ENCODE measurements at places on chromosomes 7 and 10.
A peak's percentile ranks its signal among the peaks of the same experiment; 100 is the strongest.

- no peak for DNase-seq
Measured at GRCh38 chr10:73854310-73854709, 20.0 kb downstream of the CAMK2G start.

DNA sequence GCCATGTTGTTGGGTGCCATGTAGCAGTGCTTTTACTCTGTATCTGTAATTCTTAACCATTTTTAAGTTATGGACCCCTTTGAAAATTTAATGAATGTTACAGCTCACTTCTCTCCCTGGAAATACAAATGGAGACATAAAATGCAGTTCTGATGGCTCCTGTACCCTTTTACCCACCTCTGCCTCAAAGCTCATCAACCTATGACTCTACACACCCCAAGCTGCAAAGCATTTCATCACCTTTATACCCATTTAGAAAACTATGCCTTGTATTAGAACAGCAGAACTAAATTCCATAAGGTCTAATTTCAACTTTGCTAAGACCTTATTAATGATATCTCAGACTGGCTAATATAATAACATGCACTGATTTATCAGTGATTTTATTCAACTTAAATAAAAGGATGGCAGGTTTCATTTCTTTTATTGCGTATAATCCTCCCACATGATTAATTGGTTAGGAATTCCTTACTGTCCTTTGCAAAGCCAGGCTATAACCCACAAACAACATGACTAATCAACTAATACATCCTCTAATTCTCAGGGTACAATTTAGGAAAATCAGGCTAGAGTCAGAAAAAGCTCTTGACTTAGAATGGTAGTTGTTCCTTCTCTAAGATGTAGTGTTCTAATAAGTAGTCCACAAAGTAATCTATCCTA lies 68.1 kb downstream of the CPEB3 start:
- no peak for DNase-seq

- DNase-seq = no peak
Measured at GRCh38 chr7:92963566-92963965, 127.2 kb upstream of the CDK6 start.

- DNase-seq = peak; percentile 23
Measured at GRCh38 chr10:80191589-80192270, 13.6 kb downstream of the ANXA11 start.

DNA sequence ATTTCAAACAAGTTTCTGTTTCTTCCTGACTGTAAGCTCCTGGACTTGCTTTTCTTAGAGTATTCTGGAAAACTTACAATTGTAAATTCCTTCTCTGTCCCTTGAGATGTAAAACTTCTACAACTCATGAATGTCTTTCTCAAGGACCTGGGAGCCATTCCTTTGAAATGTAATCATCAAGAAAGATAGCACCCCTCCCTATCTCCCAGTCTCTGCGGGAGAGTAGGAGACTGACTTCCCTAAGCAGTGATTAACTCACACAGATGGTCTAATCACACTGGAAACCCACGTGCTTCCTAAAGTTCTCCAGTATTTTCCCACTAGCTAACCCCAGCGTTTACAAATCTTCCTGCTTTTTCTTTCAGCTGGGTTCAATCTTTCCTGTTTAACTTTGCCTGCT lies 549.4 kb downstream of the SORCS1 start:
- no peak for DNase-seq

DNA sequence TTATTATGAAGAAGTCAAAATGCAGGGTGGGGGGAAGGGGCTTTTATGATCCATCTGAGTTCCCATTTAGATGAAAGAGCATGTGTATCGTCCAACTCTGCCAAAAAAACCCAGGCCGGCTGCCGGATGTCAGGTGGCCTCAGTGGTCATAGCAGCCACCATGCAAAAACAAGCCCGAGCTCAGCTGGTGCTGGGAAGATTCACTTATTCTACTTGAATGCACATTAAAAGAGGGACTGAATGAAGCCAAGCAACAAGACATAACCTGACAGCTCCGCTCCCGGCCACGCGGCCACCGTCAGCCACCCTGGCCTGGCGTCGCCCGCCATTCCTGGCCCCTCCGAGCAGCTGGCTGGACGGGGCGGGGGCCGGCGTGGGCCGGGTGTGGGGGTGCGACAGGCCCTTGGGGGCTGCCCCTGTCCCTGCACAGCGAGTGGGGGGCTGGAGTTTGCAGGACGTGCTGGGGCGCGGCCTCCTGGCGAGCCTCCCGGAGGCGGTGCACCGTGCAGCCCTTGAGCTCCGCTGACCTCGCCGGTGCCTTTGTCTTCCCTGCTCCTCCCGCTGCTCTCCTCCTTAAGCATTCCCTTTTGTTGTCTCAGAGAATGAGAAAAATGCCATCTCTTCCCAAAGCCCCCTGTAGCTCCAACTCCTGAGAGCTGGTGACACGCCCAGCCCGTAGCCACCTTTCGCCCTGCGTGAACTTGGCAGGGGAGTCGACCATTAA lies 67.8 kb downstream of the EBF3 start:
- DNase-seq = no peak

Data from activated CD4-positive, alpha-beta memory T cell treated with anti-CD3 and anti-CD28 coated beads, Interleukin-2, amount 10 ng/mL, durations not matched to agents 7 days and 5 days (primary cell).